Motor neuron (in vitro differentiated cells): ENCODE measurements at places on chromosomes 7 and 10. TPM values are rescaled to one million over a fixed set of nuclear protein-coding genes. Genes with fewer than 3 reads are reported as not detected.

DNA sequence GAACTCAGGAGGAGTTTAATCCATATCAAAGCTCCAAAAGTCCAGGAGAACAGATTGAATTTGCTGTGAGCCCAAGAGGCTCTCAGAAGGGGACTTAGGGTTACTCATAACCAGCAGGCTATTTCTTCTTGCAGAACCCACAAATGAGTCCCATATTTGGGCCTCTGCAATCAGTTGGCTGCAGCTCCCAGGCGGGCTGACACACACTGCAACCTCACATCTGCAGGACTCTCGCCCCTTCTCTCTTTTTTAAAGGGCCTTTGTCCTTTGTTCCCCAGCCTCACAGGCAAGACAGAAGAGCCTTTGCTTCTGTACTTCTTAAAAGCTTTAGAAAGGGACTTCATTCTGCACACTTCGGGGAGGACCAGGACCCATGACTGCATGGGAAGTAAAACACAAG is 26.7 kb downstream of the CREB3L2 start:
- ATAC-seq = no peak

Gene MAT1A
- 0.76 and 1.0 TPM in 2 replicates for total RNA-seq

Gene MMP21
- total RNA-seq = 0.15 TPM in 1 of 2 replicates, not detected in the other

GRCh38 chr7:135160098-135160857 is 10.2 kb downstream of the CYREN start:
- no peak for ATAC-seq

GRCh38 chr10:30368065-30368718 is 19.1 kb upstream of the MTPAP start:
- ATAC-seq = no peak

Gene LRRC18
- total RNA-seq = 0.14 TPM in 1 of 2 replicates, not detected in the other

Gene MOGAT3
- total RNA-seq = 0.62 and 0.78 TPM in 2 replicates
